ENCODE measurements at places on chromosomes 3 and 15.

DNA sequence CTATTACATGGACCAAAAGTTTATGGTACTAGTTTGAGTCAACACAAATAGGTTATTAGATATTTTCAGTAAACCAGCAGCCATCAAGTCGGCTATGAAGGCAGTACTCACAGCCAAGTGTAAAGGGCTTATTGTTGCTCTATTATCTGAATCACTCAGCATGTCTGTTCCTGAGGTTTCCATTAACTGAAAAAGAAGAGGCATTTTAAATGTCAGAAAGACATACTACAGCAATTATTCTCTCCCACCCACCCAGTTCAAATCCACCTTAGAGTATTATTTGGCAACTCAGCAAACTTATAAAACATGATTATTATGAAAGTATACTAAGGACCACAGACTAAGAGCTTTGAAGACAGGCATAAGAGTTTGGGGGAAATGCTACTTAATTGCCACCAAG lies 93.1 kb downstream of the BTD start:
- DNase-seq, result no peak

- DNase-seq, result no peak
Measured at GRCh38 chr3:58336135-58336882, 3.6 kb downstream of the PXK start.

DNA sequence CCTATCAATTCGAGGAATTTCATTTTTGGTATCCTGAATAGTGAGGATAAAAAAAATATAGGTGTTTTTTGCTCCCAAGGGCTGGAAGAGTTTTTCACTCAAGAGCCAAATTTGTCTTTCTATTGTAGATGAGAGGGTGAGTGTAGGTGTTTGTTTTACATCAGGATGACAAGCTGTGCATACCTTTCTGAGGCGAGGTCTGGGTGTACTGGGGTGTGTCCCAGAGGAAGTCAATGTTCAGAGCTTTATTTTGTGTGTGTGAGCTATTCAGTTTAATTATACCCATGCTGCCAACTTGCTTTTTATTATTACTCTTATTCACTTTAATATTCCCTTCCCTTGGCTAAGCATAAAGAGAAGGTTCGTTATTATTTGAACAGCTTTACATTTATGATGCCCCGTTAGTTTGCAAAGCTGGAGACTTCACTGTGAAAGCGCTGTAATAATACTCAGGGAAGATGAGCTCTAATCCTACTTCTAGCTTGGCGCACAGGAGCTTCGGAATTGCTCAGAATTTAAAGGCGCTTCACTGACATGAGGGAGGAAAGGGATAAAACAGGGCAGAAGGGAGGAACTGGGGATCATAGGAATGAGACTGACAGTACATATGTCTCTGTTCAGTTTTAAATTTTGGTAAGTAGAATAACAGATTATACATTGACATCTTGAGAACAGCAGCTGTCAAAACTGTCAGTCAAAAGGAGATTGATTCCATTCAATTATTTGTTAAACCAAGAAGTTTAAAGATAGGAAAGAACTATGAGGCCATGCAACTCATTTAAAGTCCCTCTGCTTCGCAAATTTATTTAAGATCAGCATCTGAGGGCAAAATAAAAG lies 117.7 kb upstream of the TP63 start:
- DNase-seq, result no peak

DNA sequence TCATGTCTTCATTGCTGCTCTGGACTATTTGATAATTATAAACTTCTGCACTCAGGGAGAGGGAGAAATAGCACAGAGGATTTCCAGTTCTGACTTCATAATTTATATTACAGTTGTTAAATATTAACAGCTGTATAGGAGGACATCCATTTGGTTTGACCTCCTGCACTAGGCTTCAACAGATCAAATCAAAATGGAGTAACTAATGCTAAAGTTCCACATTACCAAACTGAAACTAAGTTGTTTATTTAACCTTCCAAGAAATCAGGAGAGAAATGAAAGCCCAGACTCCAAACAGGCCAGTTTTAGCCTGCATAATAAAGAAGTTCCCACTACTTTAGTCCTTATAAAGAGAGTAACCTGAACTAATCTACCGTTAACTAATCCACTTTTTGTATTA lies 4.6 kb downstream of the PLSCR2 start:
- DNase-seq, result no peak

DNA sequence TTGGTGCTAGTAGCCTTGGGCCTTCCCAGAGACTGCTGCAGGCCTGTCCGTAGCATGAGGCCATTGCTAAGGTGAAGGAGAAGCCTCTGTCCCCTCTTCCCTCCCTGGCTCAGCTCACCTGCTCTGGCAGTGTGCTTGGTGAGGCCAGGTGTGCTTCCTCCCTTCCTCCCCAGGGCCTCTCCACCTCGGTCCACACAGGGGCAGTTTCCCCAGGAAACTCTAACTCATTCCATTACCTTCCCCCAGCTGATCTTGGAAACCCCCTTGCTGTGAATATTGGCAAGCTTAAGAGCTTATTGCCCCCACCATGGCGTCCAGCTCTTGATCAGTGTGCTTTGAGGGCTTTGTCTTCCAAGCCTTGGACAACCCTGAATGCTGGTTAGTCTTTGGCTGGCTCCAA lies 52.7 kb downstream of the ZNF445 start:
- DNase-seq, result no peak

- no peak for DNase-seq
Measured at GRCh38 chr15:74815121-74815934, 2.7 kb downstream of the LMAN1L start.

DNA sequence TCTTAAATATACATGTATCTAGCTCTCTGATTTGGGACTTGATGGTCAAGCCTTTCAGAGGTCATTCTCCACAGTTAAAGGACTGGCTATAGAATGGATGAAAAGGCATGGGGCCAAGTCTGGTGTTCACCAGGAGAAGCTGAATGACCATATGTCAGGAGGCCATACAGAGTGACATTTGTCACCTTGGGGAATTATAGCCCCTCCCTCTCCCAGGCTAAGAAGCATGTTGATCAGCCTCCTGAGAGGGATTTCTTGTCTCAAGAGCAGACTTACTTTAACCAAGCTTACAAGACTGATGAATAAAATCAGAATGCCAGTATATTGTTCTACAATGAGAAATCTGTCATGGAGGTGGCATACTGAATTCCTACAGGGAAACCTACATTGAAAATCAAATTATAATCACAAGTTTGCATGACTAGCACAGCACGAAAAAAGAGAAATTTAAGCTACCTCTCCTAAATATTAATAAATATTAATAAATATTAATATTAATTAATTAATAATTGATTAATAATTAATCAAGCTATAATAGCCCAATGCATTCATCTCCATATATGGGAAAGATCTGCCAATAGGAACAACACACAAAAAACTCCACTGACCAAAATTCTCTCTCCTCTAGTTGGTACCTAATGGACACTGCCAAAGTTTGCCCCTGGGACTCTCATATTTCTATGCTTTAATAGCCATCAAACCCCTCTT lies 47.3 kb downstream of the ATP8B4 start:
- DNase-seq, result no peak

DNA sequence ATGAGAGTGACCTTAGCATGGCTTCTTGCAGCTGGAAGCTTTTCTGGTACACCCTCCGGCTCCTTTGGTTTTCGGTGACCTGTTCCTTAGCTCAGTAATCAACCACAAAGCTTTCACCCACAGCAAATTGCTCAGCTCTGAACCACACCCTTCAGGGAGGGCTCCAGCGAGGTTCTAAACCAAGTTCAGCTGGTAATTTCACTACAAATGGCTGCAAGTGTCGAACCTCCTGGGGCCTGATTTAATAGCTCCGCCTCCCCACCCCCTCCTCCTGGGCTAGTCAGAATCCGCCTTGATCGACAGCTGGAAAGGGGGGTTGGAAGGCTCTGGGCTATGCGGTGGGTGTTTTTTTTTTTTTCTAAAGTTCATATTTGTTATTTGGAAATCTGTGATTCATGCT lies 150.9 kb upstream of the MCTP2 start:
- DNase-seq, result no peak

- DNase-seq, result no peak
Measured at GRCh38 chr3:15298504-15298903, 33.9 kb downstream of the SH3BP5 start.

- no peak for DNase-seq
Measured at GRCh38 chr3:154799800-154800199, 280.3 kb upstream of the MME start.

DNA sequence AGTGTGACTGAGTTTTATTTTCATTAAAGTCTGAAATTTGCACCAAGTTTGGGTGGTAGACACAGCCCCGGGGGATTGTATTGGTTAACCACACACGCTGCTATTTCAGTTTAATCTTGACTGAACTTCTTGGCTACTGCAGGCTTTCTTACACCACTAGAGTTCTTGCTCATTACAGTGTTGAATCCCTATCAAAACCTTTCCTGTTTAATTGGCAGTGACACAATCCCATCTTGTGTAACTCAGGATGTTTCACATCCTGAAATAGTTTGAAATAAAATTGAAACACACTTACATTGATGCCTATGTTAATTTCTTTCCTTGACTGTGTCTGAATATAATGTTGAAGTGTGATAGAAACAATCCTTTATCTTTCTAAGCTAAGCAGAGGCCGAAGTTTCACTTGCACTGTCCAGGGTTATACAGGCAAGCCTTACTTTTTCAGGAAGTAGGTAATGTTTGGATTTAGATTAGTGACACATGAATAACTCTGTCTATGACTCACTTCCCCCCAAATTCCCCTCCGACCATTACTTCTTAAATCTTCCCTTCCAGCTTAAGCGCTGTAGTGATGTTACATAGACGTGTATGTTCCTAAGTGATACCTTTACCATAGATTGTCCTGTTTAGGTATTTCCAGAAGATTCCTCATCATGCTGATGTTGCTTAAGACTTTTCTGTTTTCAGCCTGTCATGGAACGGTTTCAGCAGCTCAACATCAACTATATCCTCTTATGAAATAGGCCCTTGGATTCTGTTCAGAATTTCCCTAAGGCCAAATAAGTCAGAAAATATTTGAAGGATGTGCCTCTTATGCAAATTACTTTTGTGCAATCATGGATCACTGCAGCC lies 16.8 kb downstream of the ATG7 start:
- DNase-seq, result no peak

DNA sequence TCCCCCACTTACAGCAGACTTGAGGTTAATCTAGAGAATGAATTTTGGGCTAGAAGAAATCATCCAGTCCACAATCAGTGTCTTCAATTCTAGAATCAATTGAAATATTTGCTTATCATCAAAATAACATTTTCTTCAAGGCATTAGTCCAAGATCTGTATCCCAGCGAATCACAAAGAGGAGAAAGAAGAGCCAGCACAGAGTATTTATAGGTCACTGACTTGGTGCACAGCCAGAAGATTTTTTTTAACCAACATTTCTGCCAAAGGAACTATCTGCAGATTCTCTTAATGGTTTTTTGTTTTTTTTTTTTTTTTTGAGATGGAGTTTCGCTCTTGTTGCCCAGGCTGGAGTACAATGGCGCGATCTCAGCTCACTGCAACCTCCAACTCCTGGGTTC lies 178.2 kb downstream of the TNIK start:
- DNase-seq, result no peak

DNA sequence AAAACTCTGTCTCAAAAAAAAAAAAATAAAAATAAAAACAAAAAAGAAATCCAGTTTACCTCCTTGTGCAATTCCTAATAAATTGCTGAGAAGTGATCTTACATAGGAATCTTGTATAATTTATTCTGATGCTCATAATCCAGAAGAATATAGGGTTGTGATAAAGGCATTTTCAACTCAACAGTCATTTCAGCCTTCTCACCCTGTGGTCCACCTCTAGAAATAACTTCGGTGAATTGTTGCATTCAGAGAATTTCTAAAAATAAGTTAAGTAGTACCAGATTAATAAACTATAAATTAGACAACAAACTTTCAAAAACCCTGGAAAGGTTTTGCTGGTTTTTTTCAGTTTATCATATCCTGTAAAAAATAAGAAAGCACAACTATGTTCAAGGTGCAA lies 20.2 kb downstream of the RAF1 start:
- DNase-seq, result no peak

- DNase-seq, result no peak
Measured at GRCh38 chr3:18132991-18133390, 292.1 kb downstream of the SATB1 start.

DNA sequence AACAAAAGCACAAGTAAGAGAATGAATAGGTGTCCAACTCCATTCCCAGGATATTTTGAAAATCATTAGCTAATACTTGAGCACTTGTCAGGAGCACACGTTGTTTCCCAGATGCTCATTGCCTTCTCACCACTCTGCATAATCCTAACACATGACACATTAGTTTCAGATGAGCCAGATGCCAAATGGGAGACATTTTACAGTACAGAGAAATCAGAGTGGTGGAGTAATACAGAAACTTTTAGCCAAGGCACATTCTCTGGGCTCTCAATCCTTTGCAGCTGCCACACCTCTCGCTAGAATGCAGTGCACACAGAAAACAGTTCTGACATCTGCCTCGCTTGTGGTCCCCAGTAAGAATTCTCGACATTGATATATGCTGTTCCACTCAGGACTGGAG lies 76.6 kb downstream of the P3H2 start:
- no peak for DNase-seq

GRCh38 chr3:45793482-45794176 lies 2.7 kb downstream of the SLC6A20 start:
- DNase-seq, result no peak

- DNase-seq, result no peak
Measured at GRCh38 chr3:17640466-17640865, 102.0 kb downstream of the TBC1D5 start.

DNA sequence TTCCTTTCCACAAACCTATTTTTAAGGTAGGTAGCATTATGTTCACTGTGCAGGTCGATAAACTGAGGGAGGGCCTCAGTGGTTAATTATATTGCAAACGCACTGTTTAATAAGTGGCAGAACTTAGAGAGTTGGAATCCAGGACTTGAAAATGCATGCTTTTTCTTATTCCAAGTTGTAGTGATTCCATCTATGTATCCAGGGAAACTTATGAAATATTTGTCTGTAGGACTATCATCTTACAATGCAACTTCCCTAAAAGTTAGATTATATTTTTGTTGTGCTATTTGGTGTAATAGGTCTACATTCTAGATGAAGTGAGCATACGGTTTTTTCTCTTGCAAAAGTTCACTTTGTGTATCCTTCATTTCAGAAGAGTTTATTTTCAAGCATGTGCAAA lies 419.5 kb downstream of the NAALADL2 start:
- no peak for DNase-seq

- no peak for DNase-seq
Measured at GRCh38 chr15:63369296-63369695, 12.3 kb downstream of the CA12 start.
